ENCODE measurements at places on chromosomes 1 and 21.

DNA sequence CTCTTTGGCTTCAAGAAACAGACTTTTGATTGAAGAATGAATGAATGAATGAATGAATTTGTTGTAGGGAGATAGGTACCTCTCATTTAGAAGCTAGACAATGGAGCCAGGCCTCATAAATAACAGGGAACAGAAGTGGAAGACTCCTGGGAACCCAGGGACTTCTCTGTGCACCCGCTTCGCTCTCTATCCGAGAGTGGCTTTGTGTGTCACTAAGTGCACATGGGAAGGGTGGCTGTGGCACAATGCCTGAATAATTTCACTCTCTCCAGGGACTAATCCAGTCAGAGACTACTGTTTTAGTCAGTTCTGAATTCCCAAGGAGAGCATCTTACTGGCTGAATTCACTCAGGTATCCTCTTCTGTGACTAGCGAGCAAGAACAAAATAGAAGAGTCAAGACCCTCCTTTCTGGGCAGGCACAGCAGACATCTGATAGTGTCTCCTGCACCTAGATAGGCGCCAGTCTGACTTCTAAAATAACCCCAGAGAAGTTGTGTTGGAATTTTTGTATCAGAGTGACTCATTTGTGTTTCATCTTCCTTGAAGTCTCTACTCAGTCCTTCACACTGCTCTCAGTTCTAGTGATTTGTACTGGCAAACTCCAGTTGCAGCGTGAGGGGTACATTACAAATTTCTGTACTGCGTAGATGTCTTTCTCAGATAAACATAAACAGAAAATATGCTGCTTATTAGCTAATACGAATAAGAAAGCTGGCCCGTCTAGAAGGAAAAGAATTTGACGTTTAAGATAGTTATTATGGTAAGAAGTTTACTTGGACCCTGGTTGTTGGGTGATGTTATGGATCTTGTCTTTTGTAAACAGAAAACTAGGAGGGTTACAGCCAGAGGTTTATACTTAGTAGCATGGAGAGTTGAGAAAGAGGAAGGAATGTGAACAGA lies 34.0 kb downstream of the BACH1 start:
- no peak for DNase-seq

DNA sequence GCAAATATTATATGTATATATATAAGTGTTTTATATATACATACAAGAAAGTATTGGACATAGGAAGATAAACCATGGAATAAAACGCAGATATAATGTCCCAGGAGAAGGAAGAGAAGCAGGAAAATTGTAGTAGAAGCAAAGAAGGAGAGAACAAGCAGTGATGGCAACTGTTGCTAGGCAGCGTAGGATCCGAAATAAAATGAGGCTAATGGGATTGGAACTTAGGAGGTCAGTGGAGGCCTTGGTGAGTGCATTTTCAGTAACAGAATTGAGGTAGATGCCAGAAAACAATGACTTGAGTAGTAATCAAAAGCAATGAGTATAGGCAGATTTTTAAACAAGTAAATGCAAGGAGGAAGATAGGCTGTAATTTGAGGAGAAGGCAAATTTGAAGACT lies 265.8 kb downstream of the LRRC7 start:
- DNase-seq = no peak

GRCh38 chr1:32073299-32074229 lies 825 bp downstream of the TMEM39B start:
- no peak for DNase-seq

- no peak for DNase-seq
Measured at GRCh38 chr1:38336301-38336923, 289.8 kb upstream of the POU3F1 start.
